ENCODE measurements at places on chromosomes 3 and 15.

DNA sequence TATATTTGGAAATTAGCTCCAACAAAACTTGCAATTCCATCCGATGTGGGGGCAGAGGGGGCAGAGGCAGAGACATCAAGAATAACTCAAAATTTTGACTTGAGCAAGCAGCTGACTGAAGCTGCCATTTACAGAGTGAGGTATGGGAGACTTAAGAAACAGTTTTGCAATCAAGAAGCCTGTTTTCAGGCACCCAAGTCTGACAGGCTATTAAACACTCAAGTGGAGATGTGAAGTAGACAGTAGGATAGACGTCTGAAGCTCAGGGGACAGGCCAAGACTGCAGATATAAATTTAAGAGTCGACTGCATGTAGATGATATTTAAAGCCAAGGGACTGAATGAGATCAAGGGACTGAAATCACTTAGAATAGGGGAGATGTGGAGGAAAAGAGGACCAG is 9.9 kb upstream of the SH3BP5 start:
- DNase-seq: no peak

DNA sequence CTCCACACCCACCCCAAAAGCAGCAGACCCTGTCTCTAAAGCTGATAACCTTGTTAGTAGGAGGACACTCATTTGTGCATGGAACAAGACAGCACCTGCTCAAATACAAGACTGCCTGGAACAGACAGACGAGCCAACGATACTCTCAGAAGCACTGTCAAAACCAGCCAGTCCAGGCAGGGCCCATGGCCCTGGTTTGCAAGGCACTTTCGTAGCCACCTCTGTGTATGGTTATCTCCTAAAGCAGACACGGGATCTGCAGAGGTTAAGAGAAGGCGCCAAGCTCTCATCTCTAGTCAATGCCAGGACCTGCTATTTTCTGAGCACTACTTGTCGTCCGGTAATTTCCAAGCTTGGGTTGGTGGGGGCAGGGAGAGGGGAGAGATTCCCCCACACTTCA is 10.5 kb downstream of the NTRK3 start:
- DNase-seq: no peak

DNA sequence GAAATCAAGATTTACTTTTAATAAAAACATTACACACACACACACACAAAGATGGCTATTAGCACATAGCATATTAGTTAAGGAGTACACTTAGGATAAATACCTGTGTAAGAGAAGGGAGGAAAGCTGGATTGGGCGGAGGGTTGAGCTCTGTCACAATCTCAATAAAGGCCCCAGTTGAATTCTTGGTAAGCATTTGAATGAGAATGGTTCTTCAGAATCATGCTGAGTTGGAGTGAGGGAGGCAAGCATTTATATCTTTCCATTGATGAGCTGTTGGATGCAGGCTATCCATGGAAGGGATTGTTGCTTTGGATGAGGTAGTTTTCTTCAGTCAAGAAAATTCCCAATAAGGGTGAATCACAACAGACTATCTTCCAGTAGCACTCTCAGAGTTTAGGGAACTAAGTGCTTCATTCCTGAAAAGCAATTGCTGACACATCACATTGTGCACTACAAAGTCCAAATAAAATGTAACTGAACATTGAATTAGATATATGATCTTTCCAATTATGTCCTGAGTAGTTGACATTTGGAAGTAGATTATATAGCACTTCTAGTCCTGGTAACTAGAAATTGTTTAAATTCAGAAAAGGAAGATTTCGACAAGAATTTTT is 95.7 kb downstream of the SUCNR1 start:
- no peak for DNase-seq

DNA sequence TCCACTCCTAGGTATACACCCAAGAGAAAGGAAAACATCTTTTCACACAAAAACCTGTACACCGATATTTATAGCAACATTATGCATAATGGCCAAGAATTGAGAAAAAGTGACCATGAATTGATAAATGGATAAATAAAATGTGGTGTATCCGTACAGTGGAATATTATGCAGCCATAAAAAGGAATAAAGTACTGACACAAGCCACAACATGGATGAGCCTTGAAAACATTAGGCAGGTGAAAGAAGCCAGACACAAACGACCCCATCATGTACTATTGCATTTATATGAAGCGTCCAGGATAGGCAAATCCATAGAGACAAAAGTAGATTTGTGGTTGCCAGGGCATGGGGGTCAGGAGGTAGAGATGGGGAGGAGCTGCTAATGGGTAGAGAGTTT is 64.2 kb upstream of the SLC6A6 start:
- no peak for DNase-seq

- DNase-seq: no peak
Measured at GRCh38 chr3:59698091-59698490, 648.3 kb upstream of the CFAP20DC start.

- no peak for DNase-seq
Measured at GRCh38 chr15:92796161-92796611, 103.9 kb upstream of the CHD2 start.

DNA sequence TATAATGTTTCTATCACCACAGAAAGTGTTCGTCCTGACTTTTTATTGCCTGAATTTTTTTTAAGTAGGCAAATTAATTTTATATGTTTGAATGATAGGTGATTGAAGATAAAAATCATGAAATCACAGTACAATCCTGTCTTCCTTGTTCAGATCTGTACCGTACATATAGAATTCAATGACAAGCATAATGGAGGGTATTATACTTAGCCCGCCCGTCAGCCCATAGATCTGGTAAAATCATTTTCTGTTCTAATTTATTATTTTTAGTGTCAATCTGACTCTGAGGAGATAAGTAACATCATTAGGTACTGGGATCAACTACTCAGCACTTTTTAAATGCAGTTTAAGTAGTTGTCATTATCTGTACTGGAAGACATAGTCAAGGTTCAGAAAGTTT is 269.9 kb downstream of the NR2F2 start:
- DNase-seq: no peak

DNA sequence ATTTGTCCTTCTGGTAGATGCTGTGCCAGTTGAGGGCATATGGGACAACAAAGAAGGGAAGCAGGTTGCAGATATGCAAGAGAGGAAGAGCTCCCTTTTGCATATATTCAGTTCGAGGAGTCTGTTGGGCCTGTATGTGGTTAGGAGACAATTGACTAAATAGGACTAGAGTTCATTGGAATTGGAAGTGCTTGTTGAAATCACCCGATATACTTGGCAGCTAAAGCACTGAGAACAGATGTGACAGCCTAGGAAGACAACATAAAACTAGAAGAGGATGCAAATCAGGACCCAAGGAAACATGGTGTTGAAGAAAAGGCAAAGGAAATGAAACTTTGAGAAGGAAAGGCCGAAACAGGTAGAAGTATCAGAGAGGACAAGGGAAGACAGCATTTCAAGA is 215.2 kb upstream of the P2RY1 start:
- no peak for DNase-seq

DNA sequence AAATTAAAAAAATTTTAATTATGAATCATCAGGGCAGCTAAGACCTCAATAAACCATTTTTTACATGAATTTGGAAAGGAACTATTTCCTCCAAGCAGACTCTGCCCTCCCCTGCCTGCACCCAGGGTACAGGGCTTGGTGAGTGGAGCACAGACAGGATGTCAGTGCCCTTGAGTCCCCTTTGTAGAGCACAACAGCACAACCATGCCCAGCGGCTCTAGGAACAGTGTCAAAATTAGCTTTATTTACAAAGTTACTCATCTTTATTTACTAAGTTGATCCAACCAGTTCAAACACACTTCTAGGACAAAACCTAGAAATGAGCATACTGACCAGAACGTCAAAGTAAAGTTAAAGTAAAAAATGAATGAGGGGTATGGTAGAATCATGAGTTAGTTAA is 90.6 kb upstream of the TSC22D2 start:
- no peak for DNase-seq

GRCh38 chr3:124174910-124175874 is 183.3 kb upstream of the ROPN1 start:
- no peak for DNase-seq

DNA sequence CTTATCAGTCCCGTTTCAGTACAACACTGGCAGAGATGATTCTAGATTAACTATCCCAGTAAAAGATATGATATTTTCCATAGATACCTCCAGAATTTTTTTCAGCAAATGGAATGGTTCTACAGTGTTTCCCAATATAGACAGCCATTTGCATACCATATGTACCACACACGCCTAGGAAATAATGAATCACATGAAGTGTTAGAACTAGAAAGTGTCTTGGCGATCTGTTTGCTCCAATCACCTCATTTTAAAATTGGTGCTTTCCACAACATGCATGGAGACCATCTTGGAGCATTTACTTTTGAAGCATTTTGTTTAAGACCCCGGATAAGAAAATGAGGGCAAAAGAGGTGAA is 2.0 kb downstream of the C2CD4A start:
- no peak for DNase-seq

GRCh38 chr3:176872771-176873209 is 324.5 kb downstream of the TBL1XR1 start:
- DNase-seq: peak; percentile 27

GRCh38 chr3:147046916-147047315 is 359.4 kb downstream of the ZIC4 start:
- no peak for DNase-seq

GRCh38 chr3:46218196-46218709 is 10.1 kb upstream of the CCR1 start:
- no peak for DNase-seq

DNA sequence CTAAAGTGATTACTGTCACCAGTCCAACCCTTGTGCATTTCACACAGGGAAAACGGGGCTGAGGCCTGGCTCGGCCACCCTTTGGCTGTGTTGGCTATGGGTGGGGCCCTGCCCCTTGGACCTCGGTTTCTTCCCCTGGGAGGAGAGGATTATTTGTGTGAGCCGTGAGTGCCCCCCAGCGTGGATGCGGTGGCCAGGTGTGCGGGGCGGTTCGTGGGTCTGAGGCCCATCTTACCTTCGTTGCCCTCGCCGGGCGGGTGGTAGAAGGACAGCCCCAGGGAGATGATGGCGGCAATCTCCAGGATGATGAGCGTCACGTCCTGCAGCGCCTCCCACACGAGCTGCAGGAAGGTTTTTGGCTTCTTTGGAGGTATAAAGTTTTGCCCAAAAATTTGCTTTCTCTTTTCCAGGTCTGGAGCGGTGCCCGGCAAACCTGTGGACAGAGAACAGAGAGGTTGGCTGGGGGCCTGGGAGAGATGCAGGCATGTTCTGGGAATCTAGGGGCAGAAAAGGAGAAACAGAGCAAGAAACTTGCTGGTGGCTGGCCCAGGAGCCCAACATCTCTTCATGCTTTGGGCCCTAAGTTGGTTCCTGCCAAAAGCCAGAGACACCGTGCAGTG is 89.6 kb upstream of the SEC13 start:
- no peak for DNase-seq

DNA sequence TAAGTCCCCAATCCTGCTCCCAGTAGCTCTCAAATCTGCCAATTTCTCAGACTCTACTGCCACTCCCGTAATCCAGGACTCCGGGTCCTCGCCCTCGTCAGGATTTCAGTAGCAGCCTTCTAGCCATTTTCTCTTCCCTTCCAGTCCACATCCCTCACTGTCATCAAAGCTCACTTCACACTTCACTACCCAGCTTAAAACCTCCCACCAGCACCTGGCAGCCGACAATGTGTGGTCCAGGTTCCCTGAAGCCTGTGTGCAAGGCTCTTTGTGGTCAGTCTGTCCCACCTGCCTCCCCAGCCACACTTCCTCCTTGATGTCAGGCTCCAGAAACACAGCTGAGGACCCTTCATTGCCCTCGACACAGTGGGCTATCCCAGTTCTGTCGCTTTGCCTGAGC is 304.5 kb upstream of the ROPN1 start:
- no peak for DNase-seq

DNA sequence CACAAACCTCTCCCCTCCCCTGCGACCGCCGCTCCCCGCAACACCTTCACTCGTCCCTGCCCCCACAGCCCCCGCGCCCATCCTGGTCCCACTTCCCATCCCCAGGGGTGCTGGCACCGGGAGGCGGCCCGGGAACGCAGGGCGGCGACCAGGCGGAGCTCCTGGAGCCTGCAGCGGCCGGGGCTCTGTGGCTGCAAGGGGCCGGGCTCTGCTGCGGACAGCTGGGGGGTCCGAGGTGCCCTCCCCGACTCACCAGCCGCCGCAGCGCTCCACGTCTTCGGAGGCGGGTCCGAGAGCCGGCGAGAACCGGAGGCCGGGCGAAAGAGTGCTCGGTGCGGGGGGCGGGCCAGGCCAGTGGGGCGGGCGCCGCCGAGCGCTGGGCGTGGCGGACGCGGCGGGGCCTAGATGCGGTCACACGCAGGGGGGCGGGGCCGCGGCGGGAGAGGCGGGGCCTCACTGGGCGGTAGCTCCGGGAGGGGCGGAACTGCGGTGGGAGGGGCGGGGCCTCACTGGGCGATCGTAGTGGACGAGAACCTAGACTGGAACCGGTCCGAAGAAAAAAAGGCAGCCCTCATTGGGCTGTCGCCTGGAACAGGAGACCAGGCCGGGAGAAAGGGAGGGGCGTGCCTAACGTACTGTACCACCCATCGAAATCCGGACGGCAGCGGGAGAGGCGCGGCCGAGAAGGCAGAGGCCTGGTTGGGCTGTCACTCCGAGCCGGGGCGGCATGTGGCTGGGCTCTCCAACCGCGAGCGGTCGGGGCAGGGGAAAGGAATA is at the start of gene ANO10:
Gene ANO10, minus strand, starts transcription at position 356 of the 777 bp plus-strand sequence. CDS start 16,159 bp downstream, outside the sequence.
- DNase-seq: peak; percentile 96

- DNase-seq: no peak
Measured at GRCh38 chr15:26298659-26299170, 435.6 kb upstream of the ATP10A start.

DNA sequence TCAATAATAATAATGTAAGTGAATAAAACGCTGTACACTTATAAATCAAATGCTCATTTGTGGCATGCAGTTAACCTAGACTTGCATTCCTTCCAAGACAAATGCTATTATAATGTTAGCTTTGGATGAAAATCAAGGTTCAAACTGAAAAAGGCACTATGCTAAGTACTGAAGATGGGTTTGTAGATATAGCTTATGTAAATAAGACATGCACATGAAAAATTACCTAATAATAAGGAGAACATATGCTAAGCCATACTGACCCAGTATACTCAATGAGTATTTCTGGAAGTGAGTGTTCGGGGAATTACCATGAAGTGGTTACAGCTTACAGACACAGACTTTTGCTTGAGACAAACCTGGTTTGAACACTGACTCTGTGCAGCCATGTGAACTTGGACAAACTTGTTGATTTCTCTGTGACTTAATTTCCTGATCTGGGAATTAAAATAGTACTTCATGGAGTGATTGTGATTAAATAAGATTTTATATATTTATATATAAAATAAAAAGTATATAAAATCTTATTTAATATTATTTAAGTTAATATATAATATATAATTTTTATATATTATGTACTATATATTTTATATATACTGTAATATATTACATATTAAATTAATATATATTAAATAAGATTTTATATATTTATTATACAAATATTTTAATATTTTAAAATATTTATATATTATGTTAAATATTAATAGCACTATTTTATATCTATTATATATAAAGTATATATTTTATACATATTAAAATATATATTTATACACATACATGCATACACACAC is 159.2 kb downstream of the ZPLD1 start:
- no peak for DNase-seq

DNA sequence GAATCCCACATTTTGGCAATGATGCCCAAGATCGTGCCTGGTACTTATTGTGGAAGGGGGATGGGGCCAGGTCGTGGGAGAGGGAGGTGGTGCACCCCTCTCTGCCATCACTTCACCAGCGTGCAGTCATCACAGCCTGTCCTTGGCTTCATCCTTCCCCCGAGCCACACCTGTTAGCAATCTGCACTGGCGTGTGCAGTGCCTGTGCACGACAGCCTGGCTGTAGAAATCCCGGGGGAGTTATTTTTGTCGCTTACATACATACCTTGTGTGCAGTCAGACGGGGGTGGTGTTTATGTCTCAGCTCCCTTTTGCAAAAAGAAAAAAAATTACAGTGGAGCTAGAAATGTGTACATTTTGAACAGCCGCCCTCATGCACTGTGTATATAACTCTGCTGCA is 216.0 kb downstream of the TLE3 start:
- no peak for DNase-seq

All from amniotic stem cell (primary cell).